ENCODE measurements at places on chromosomes 11 and 22. TPM values are rescaled to one million over a fixed set of nuclear protein-coding genes. Genes with fewer than 3 reads are reported as not detected.

GRCh38 chr11:2156416-2157182 is 4.4 kb downstream of the INS start:
- peak; percentile 87 for DNase-seq

DNA sequence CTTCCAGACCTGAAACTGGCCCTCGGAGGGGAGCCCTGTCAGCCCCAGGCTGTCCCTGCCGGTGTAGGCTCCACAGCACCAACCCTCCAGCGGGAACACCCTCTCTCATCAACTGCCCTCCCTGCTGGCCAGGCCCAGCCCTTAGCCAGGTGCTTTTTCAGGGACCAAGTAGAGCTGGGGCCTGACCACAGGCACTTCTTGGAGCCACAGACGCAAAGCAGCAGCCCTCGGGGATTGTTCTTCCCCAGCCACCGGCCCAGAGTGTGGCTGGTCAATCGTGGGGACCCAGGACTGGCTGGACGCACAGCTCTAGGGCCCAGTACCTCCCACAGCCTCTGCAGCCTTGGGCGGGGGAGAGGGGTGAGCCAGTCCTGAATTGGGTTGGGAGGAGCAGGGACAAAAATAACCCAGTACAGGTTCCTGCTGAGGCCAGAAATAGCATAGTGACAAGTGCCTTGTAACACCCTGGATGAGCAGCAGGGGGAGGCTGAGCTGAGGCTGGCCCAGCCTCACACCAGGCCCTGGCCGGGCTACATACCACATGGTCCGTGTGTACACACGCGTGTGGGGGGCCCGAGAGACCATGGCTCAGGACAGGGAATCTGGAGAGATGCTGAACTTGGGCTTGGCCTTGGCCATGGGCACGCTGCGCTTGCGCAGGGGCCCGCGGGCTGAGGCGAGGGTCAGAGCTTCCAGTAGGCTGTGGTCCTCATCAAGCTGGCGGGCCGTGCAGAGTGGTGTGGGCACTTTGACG is 2.0 kb downstream of the KCNJ11 start:
- DNase-seq = peak; percentile 76

- DNase-seq = no peak
Observed at GRCh38 chr22:45831394-45831793, 145.6 kb downstream of the WNT7B start.

- no peak for DNase-seq
Observed at GRCh38 chr11:116895048-116895757, 57.8 kb upstream of the APOA1 start.

DNA sequence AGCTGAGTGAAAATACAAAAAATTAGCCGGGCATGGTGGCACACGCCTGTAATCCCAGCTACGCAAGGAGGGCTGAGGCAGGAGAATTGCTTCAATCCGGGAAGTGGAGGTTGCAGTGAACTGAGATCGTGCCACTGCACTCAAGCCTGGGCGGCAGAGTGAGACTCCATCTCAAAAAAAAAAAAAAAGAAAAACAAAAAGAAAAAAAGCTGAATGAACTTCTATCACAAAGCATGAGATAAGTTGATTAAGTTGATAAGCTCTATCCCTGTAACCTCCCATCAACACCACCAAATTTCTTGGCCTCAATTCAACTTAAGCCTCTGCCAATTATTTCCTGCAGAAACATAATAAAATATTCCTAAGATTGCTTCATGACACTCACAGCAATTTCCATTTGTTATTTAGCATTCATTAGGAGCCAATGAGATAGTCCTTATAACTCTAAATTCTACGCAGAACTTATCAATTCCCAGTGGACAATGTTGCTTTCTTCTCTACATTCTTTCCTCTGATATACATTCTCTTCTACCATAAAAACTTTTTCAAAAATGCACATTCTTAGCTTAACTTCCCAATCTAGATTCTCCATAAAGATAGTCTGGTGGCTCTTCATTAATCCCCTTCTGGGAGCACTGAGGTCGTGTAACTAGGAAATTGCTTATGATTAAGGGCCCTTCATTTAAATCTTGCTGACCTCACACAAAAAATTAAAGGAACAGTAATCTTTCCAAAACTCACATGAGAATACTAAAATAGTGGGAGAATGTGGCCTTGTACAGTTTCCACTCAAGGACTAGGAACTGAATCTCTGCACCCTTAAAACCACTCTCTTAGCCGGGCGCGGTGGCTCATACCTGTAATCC is 2.9 kb downstream of the AMBRA1 start:
- no peak for DNase-seq

GRCh38 chr11:12246147-12246546 is 131.2 kb upstream of the PARVA start:
- no peak for DNase-seq

DNA sequence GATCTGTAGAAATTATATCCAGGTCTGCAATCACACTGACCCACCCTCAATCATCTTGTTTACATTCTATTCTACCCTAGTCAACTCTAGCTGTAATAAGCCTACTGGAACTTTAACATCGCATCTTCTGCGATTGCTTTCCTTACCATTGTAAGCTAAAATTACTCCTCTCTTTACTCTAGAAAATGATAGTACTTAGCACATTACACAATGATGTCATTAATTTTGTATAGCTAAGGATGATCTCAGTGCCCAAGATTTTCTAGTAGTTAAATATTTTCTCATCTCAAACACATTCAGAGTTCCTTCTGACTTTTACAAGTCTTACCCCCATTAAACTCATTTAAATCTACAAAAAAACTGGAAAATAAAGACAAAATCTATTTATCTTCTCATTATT is 39.6 kb upstream of the CTSC start:
- no peak for DNase-seq

- no peak for DNase-seq
Observed at GRCh38 chr11:94934846-94935245, 38.5 kb downstream of the CWC15 start.

DNA sequence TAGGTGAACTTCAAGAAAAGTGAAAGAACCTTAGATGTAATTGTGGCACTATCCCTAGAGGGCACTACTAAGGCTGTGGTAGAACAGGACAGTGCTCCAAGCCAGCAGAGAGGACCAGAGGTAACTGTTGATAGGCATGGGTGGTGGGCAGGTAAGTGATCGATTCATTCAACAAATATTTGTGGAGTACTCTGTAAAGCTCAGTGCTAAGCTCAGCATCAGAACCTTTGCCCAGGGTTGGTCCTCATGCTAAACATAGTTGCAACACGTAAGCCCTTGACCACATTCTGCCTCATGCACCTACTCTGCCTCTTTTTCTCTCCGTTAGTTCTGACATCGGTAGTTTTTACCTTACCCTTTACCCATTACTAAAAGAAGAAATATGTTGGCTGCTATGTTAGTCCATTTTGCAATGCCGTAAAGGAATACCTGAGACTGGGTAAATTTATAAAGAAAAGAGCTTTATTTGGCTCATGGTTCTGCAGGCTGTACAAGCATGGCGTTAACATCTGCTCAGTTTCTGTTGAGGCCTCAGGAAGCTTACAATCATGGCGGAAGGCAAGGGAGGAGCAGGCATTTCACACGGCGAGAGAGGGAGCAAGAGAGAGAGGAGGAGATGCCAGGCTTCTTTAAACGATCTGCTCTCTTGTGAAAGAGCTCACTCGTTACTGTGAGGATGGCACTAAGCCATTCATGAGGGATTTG is 18.4 kb upstream of the NNMT start:
- DNase-seq = no peak

DNA sequence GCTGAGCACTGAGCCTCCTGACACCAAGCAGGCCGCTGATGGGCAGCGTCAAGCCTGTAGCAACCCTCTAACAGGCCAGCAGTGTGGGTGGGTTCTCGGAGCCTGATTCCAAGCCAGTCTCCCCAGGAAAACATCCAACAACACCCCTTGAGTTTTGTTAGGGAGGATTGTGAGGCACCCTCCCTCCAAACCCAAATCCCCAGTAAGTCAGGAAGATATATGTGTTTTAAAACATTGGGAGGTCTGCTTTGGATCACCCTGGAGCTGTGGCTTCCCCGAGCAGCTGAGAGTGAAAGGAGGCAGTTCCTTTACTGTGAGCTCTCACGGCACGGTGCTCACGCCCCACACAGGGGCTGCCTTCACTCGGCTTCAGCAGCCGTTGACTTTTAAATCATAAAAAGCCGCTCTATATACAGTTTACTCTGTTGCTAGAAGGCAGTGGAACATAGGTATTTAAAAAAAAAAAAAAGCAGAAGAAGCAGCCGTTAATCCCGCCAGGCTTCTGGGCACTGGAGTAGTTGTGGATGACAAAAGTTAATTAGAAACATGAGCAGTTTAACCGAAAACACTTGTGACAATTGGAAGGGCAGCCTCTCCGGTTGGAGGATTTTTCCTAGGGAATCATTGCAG is 218.6 kb downstream of the NAV2 start:
- DNase-seq = peak; percentile 32

DNA sequence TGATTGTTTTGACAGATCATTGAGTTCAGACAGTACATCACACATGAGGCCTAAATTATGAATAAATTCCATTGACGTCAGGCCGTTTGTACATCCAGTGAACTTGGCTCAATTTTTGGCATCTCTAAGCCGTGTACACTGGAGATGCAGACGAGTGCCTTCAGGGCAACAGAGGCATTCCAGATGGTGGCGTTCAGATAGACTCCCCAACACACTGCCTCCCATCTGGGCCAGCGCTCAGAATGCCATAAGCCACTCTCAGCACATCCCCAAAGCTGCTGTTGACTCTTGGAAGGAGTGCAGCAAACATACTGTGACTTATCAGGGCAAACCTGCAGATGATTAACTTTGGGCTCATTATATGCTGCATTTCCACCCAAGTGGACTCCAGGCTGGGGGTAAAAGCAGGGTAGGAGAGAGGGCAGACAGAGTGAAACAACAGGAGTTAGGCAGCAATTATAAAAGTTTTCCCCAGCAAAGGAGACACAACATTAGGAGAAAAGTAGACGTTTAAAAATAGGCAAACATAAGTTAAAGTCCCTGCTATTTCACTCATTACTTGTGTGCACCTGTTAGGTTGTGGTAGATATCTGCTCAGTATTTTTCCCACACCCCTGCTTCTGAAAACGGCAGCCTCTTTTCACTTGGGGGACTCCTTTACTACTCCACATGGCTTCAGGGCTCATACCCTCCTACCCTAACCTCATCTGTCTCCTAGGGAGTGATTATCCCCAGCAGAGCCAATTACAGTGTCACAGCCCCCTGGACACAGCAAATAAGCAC is 60.2 kb upstream of the PDE3B start:
- DNase-seq = no peak

DNA sequence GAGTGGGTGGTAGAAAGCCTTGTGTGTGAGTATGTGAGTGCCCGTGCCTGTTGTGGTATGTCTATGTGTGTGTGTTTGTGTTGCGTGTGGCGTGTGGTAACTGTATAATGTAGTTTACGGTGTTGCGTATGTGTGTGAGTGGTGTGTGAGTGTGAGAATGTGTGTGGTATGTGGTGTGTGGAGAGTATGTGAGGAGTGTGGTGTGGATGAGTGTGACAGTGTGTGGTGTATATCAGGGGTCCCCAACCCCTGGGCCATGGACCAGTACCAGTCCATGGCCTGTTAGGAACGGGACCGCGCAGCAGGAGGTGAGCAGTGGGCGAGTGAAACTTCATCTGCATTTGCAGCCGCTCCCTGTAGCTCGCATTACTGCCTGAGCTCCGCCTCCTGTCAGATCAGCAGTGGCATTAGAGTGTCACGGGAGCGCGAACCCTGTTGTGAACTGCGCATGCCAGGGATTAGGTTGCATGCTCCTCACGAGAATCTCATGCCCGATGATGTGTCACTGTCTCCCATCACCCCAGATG is 5.7 kb downstream of the UPK3A start:
- DNase-seq = peak; percentile 39

- DNase-seq = no peak
Observed at GRCh38 chr22:49062155-49062801, 765.4 kb downstream of the BRD1 start.

DNA sequence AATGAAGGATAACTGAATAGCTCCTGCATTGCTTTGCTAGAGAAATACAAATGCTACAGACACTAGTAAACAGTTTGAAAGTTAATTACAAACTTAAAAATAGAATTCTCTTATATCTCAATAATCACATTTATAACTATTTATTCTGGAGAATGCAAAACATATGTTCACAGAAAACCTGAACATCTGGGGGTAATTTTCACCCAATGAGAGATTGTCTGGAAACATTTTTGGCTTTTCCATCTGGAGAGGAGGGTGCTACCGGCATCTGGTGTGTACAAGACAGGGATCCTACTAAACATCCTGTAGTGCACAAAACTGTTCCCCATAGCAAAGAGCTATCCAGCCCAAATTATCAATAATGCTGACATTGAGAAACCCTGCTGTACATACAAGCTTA is 378.4 kb upstream of the CHORDC1 start:
- no peak for DNase-seq

GRCh38 chr22:49107561-49107960 is 720.1 kb downstream of the BRD1 start:
- DNase-seq = no peak

DNA sequence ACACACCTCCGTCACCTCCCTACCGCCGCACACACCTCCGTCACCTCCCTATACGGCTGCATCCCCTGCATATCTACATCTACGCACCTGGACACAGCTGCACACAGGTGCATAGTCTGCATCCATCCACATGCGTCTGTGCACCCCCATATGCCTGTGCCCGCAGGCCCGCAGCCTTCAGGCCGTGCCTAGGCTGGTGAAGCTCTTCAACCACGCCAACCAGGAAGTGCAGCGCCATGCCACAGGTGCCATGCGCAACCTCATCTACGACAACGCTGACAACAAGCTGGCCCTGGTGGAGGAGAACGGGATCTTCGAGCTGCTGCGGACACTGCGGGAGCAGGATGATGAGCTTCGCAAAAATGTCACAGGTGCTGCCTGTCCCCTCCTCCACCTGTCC is 4.8 kb downstream of the PKP3 start:
- peak; percentile 79 for DNase-seq

GRCh38 chr22:25362215-25362882 is 142.9 kb downstream of the CRYBB2 start:
- peak; percentile 60 for DNase-seq

The OR2D2 gene
- 1.5 TPM for total RNA-seq

The HORMAD2 gene
- total RNA-seq = not detected

The PARVA gene
- total RNA-seq = 60.9 TPM

The HBE1 gene
- total RNA-seq = not detected

The CCDC73 gene
- total RNA-seq = not detected

The MRGPRX4 gene
- total RNA-seq = not detected

The OR5D18 gene
- total RNA-seq = not detected

The TMEM126B gene
- 44.8 TPM for total RNA-seq

The MRGPRE gene
- not detected for total RNA-seq

Data from upper lobe of left lung (tissue), 6 donors.